ENCODE measurements at places on chromosomes 3 and 15.

DNA sequence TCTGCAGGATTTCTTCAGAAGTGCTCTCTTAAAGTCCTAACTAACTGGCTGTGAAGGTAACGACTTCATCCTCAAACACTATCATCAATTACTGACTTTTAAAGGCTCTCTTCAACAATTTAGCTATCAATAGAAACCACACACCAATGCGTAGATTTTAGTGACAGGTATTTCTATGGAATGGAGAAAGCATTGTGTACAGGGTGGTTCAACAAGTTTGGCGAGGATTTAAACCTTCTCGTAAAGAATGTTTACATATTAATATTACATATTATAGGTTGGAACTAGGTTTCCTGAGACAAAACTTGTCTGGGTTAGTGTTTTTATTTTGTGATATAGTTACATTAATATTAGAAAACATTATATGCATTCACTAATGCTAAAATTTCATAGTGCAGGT, 233.6 kb downstream of the CHL1 start:
- DNase-seq = no peak

GRCh38 chr3:158839966-158840365, 38.1 kb downstream of the MFSD1 start:
- no peak for DNase-seq

DNA sequence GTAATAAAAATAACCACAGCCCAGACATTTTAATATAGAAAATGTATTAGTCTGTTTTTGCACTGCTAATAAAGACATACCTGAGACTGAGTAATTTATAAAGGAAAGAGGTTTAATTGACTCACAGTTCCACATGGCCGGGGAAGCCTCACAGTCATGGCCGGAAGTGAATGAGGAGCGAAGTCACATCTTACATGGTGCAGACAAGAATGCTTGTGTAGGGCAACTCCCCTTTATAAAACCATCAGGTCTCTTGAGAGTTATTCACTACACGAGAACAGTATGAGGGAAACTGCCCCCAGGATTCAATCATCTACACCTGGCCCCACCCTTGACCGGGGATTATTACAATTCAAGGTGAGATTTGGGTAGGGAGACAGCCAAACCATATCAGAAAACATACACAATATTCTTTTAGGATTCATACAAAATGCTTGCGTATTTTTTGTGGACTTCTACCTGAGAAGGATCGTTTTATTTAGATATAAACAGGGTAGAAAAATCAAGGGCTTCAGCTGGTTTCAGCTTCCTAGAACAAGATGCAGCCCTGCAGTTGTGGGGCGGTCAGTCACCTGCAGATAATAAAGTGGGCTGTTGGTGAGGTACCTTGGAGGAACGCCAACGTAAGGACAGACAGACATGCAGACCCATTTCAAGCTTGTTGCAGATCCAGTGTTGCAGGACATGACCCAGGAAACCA, 101.9 kb downstream of the TNIK start:
- no peak for DNase-seq

DNA sequence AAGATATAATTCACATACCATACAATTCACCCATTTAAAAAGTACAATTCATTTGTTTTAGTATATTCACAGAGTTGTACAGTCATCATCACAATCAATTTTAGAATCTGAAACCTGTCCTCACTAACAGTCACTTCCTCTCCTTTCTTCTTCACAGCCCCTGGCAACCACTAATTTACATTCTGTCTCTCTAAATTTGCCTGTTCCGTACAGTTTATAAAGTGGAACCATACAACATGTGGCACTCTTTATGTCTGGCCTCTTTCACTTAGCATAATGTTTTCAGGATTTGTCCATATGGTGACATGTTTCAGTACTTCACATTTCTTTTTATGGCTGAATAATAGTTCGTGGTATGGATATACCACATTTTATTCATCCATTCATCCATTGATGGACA, 22.7 kb downstream of the ERICH6 start:
- no peak for DNase-seq

- DNase-seq = no peak
These were observed 223.0 kb upstream of the LYSMD4 start for GRCh38 chr15:99956022-99956775.

All from erythroblast (primary cell).